Fibroblast of skin of scalp (primary cell): ENCODE measurements at places on chromosomes 6 and 20.

GRCh38 chr20:53946106-53946505 lies 124.3 kb downstream of the BCAS1 start:
- no peak for DNase-seq

GRCh38 chr6:169243661-169244060 lies 10.0 kb downstream of the THBS2 start:
- no peak for DNase-seq

- DNase-seq = no peak
Measured at GRCh38 chr6:165300422-165300936, 8.9 kb downstream of the C6orf118 start.

GRCh38 chr20:8855315-8855714 lies 213.6 kb upstream of the PLCB4 start:
- DNase-seq = peak; percentile 61

GRCh38 chr6:143313163-143313562 lies 137.3 kb downstream of the ADAT2 start:
- no peak for DNase-seq

GRCh38 chr6:7053125-7053774 lies 54.5 kb upstream of the RREB1 start:
- no peak for DNase-seq
